Right lobe of liver (tissue), 6 donors: ENCODE measurements at places on chromosomes 4 and X.

DNA sequence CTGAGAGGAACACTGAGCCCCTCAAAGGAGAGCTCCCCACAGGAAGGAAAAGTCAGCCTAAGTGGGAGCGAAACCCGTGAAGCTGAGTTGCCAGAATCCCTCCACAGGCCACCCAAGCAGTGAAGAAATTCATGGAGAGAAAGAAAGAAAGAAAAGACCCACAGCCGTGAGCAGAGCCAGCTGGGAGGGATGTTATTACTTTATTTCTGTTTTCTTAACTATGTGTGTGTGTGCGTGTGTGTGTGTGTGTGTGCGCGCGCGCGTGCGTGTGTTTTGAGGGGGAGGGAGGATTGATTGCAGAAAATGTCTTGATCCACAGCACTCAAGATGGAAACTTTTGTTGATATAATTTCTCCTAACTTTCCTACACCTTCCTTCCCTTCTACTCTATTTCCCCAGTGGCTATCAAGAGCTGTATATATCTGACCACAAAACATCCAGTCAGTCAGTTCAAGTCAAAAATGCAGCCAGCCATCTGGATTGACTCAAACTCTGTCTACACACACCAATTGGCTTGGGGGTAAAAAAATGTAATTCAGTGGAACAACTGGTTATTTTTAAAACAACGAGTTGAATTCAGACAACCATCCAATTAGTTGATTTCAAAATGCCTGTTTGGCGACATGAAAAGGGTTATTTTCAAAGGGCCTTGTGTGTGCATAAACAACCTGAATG is 13.8 kb upstream of the GPC3 start:
- DNase-seq = no peak

- no peak for DNase-seq
Observed at GRCh38 chrX:129593137-129593536, 53.1 kb downstream of the OCRL start.

DNA sequence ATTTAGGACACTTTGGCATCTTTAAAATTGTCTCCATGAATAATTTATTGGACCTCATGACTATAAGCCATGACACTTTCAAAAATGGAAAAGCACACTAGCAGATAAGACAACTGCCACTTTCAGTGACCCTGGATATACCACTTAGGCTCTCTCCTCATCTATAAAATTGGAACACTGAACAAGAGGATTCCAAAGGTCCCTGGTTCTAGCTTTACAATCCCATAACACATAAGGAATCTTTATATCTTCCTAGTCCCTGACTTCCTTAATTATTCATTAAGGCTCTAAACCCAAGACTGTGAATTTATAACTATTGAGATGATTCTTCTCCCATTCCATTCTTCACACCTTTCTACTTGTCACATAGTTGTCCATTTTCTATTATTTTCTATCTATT is 190.2 kb downstream of the SCFD2 start:
- no peak for DNase-seq

DNA sequence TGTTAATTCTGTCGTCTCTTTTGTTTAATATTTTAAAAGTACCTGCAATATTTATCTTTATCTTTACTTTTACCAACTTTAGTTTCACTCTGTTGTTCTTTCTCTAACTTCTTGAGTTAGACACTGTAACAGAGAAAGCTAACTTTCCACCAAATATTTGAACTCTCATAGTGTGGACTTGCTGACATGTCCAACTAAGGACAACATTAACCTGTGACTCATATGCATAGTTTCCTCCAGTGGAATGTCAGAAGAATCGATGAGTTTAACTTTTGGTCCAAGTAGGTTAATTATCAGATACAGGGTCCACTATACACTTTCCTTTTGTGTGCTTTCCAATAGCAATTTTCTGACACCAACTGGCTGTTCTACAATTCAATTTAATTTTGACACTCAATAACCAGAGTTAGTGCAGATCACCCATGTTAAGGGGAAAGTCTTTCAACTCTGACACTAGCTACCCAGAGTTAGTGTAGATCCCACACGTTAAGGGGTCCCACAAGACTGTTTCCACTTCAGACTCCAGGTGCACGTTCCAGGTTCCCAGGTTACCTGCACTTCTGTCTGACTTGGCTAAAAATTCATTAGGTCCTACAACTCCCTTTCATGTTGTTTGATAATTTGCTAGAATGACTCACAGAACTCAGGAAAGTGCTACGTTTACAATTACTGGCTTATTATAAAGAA is 559.0 kb upstream of the AMOT start:
- no peak for DNase-seq

GRCh38 chr4:148141501-148141900 is 300.7 kb downstream of the NR3C2 start:
- no peak for DNase-seq

DNA sequence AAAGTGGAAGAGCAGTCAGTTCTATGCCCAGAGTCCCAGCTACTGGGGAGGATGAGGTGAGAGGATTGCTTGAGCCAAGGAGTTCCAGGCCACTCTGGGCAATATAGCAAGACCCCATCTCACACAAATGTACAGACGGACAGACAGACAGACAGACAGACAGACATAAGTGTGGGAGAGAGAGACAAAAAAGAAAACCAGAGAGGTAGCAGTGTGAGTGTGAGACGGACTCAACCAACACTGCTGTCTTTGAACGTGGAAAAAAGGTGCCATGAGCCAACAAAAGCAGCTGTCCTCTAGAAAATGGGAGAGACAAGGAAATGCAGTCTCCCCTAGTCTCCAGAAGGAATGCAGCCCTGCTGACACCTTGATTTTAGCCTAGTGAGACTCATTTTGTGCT is 18.2 kb upstream of the RPL34 start:
- no peak for DNase-seq

GRCh38 chr4:38008571-38009021 is 48.4 kb downstream of the PTTG2 start:
- DNase-seq = no peak

DNA sequence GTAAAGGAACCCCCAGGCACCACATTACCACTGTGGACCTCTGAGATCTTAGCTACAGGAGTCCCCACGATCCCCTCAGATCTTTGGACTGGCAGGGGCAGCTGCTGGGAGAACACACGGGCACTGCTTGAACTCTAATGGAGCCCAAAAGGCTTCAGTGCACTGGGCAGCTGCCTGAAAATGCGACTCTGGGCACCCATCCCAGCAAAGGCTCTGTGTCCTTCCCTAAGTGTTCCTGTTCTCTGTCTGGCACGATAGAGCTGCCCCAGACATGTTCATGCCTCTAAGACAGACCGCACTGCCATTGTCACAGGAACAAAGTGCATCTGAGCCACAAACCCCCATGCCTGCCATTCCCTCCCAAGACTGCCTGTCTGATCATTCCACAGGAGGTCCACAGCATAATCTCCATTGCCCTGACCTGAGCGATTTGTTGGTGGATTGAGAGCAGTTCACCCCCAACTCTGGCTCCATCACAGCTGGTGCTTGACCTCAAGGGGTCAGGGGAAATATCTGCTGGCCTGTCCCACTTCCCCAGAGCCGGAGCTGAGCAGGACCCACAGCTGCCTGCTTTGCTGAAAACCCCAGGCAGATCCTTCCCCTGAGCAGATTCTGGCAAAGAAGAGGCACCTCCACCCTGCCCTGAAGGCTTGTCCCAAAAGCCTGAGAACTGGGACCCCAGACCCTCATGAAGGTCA is 436.0 kb upstream of the INTU start:
- DNase-seq = no peak

- DNase-seq = no peak
Observed at GRCh38 chrX:132216806-132217202, 2.4 kb downstream of the RAP2C start.

- no peak for DNase-seq
Observed at GRCh38 chrX:117919755-117920154, 196.9 kb downstream of the KLHL13 start.

- DNase-seq = no peak
Observed at GRCh38 chrX:105646592-105647372, 175.6 kb upstream of the NRK start.

DNA sequence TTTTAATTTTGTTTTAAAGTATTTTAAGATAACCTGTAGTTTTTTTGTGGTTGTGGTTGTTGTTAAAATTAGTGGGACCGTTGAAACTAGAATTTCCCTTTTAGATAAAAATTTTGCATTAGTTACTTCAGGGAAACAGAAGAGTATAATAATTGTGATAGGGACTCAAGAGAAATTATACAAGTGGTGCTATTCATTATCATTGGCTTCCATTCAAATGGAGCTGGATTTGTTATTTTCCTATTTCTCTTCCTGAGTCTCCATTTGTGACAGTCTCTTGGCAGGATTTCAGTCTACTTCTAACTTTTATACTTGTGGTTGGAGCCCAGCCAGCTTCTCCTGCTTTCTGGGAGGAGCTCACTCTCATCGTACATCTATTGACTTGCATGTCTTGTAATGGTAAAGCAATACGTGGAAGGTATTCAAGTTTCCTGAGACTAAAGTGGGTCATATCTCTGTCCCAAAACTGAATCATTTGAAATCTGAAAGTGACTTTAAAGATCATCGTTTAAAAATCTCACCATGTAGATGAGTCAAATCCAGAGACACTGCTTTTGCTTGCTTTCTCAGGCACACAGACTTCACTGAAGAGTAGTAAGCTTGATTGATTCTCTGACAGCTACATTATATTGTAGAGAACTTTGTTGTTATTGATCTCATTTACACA is 155.8 kb downstream of the RPA4 start:
- DNase-seq = peak; percentile 31

DNA sequence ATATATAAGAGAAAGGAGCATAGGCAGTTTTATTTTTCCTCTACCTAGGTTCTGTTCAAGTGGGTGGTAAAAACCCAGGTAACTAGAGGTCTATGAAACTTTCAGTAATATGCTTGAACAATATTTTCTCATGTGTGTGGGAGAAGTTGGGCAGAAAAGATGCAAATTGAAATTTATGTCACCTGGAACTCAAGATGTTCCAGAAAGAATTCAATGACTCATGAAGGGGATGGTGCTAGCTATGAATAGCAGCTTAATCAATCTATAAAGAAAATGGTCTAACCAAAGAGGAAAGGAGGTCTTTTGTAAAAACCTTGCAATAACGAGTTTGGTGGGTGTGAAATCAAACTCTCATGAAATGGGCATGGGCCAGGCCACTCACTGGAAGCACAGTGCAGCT is 263.8 kb downstream of the INPP4B start:
- no peak for DNase-seq

GRCh38 chr4:139985401-139985800 is 168.6 kb downstream of the MAML3 start:
- DNase-seq = no peak

DNA sequence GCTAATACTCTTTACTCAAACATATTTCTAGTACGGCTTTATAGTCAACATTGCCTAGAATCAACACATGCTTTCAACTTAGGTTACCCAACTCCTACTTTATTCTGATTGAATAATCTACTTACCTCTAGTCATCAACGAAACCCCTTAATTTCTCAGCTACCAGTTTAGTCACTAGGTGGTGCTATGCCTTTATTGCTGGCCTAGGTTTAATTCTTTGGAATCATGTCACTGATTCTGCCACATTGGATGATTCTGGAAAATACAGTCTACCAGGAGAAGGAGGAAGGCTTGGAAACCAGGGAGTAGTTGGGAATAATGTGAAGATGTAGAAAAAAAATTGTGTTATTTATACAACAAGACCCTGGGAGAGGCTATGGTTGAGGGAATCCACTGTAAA is 167.7 kb downstream of the DCAF12L2 start:
- DNase-seq = no peak

- no peak for DNase-seq
Observed at GRCh38 chr4:42412251-42412650, 15.0 kb downstream of the SHISA3 start.

- no peak for DNase-seq
Observed at GRCh38 chr4:17719106-17719505, 62.3 kb downstream of the FAM184B start.

- no peak for DNase-seq
Observed at GRCh38 chr4:152109531-152110509, 349.0 kb upstream of the GATB start.

DNA sequence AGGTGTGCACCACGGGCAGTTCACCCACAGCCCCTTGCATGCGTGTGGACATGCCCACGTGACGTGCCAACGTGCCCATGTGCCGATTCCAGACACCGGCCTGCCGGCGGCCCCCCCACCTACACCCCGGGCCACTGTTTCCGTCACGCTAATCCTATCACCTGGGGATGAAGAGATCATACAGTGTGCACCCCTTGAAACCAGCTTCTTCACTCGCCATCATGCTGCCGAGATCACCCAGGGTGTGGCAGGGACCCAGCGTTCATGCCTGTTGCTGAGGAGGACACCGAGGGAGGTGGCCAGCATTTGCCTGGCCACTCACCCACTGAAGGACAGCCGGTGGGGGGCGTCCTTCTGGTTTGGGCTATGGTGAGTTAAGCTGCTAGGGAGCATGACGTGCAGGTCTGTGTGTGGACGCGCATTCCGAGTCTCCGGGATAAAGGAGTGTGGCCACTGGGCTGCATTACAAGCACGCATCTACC is 14.1 kb downstream of the CTBP1 start:
- DNase-seq = peak; percentile 42

GRCh38 chr4:39062094-39062769 is at the start of gene KLHL5:
KLHL5 (plus strand) TSS chr4:39062232; CDS start chr4:39062653, 421 bp downstream.
- DNase-seq = no peak

- DNase-seq = no peak
Observed at GRCh38 chr4:78922207-78922606, 17.0 kb downstream of the PAQR3 start.
